PC-3 (cell line): ENCODE measurements at places on chromosomes 5 and 9.

DNA sequence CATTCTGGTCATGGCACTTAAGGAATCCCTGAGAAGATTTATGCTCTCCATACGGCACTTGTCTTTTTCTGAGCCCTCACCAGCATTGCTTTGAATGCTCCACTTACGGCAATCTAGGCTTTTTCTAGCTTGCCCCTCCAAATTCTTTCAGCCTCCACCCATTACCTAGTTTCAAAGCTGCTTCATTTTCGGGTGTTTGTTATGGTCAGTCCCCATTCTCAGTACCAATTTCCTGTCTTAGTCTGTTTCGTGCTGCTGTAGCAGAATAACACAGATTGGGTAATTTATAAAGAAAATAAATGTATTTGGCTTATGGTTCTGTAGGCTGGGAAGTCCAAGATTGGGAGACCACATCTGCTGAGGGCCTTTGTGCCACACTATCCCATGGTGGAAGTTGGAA lies 42.0 kb downstream of the ARHGEF28 start:
- no peak for DNase-seq

- DNase-seq, result no peak
Observed at GRCh38 chr9:1532171-1532570, 482.0 kb downstream of the DMRT2 start.

- DNase-seq, result no peak
Observed at GRCh38 chr5:89246864-89247263, 363.9 kb upstream of the MEF2C start.

GRCh38 chr5:43101491-43101890 lies 19.2 kb upstream of the ZNF131 start:
- no peak for DNase-seq

DNA sequence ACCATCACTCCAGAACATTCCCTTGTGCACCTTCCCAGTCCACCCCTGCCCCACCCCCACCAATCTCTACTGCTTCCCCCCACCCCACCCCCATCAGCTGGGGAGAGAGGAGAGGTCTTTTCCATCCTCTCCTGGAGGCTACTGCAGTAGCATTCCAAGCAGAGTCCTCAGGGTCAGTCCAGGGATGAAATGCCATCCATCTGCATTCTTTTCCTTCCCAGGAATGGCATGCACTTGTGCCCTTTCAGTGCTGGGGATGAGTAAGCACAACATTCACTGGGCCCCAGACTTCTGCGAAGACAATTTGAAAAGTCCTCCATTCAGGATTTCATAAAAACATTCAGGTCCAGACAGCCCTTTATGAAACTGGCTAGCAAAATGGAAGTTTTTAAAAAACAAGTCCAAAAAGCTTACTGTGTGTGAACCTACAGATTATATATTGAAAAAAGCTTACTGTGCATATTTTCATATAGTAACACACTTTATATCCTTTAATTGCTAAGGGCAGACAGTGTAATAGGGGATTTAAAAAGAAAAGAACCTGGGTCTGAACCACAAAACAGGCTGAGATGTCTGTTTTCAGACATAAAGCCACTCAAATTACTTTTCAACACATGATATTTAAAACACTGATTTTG lies 50.0 kb upstream of the GOLPH3 start:
- DNase-seq, result peak; percentile 58

- DNase-seq, result no peak
Observed at GRCh38 chr5:14967166-14967565, 95.6 kb upstream of the ANKH start.

DNA sequence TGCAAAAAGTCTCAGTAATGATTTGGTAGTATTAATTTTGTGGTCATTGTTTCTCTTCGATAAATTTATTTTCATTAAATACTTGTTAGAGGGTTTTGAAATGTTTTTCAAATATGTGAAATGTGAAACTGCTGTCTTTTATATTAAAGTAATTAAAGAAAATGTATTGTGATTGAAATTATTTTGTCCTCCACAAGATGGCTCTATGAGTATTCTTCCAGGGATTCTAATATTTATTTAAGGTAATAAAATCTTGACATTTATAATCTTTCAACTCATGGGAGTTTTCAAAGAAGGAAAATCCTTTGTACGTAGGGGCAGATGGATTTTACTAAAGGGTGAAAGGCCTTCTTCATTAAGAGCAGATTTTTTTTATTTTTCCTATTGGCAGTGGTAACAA lies 19.3 kb downstream of the ISOC1 start:
- DNase-seq, result peak; percentile 16

GRCh38 chr5:116992681-116993080 lies 418.1 kb upstream of the SEMA6A start:
- no peak for DNase-seq

DNA sequence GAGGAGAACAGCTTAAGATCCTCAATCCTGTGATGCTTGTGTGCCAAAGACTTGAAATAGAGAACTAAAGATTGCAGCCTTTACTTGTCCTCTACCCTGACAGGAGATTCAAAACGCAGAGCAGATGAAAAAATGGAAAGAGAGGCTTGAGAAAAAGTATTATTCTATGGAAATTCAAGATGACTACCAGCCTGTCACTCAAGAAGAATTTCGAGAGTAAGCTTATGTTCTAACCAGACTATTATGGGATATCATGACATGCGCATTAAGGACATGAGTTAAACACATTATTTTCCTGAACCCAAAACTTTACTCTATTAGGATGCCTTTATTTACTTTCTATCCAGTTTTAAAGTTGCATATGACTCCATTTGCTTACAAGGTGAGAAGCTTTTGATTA lies 46.4 kb downstream of the PKD2L2 start:
- no peak for DNase-seq

- DNase-seq, result no peak
Observed at GRCh38 chr5:78905084-78905938, 79.8 kb downstream of the ARSB start.

- no peak for DNase-seq
Observed at GRCh38 chr9:111474385-111474784, 9.8 kb downstream of the ECPAS start.

DNA sequence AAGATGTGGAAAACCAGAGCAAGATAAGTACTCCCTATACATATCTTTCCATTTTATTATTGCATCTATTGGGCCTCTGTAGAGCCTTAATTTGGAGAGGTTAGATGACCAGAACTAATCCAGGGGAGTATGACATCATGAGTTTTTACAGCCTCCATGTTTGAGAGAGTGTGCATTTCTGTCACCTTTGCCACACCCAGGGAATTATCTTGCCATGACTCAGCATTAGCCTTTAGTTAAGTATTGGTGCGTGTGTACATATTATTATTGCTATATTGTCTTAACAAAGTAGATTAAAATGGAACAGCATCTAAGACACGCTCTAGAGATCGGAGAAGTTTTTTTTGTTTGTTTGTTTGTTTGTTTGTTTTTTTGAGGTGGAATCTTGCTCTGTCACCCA lies 27.6 kb downstream of the DIMT1 start:
- peak; percentile 58 for DNase-seq

GRCh38 chr5:128630121-128630520 lies 92.1 kb upstream of the FBN2 start:
- no peak for DNase-seq

GRCh38 chr5:43425983-43426382 lies 13.8 kb upstream of the CCL28 start:
- DNase-seq, result peak; percentile 88

DNA sequence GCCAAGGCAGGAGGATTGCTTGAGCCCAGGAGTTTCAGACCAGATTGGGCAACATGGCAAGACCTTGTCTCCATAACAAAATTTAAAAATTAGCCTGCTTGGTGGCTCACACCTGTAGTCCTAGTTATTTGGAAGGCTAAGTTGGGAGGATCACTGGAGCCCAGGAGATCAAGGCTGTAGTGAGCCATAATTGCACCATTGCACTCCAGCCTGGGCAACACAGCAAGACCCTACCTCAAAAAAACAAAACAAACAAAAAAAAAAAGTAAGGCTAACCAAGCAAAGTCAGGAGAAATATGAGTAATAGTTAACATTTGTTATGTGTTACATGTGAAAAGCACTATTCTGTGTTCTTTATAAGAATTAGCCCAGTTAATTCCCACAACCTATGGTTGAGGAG lies 74.7 kb downstream of the FOXB2 start:
- DNase-seq, result no peak

GRCh38 chr5:124460642-124461041 lies 285.8 kb downstream of the ZNF608 start:
- DNase-seq, result no peak

DNA sequence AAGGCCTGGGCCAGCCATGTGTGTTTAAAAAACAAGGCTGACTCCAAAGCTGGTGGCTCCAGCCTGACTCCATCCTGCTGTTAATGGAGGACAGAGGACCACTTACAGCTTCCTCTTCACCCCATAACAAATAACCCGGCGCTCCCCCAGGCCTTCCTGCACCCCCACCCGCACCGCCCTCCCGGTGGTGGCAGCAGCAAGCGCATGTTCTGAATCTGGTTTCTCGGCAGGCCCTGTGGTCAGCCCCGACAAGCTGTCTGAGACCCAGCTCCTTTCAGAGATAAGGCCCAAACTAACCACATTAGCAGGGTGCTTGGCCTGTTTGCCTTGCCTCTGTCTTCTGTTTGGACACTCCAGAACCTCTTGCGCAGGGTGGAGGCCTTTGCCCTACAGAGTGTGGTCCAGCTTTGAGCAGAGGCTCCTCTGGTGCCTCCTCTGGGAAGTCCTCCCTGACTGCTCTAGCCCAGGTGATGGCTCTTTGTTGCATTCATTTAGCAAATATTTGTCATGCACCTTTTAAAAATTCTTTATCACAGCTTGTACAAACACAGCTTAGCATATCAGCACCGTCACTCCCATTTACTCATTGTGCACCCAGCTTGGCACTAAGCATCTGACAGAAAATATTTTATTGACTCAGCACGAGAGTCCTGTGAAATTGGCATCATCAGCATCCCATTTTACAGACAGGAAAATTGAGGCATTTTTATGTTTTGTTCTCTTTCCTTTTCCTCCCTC lies 78.4 kb downstream of the NDFIP1 start:
- peak; percentile 48 for DNase-seq

GRCh38 chr9:121345070-121345469 lies 25.0 kb downstream of the STOM start:
- DNase-seq, result no peak

DNA sequence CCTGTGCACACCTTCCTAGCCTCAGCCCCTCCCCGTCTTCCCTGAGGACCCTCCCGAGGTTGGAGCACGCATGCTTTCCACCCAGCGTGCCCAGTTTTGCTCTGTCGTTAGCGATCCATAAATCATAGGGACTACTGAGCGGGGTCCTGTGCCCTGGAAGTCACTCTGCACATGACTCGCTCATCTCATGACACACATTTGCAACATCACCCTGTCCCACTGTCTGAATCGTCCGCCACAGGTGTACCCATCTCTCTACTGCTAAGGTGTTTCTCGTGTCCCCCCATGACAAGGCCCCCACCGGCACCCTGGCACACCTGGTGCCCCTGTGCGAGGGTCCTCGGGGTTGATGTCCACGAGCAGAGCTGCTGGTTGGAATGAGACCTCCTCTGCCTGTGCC lies 69.0 kb upstream of the BARHL1 start:
- no peak for DNase-seq

DNA sequence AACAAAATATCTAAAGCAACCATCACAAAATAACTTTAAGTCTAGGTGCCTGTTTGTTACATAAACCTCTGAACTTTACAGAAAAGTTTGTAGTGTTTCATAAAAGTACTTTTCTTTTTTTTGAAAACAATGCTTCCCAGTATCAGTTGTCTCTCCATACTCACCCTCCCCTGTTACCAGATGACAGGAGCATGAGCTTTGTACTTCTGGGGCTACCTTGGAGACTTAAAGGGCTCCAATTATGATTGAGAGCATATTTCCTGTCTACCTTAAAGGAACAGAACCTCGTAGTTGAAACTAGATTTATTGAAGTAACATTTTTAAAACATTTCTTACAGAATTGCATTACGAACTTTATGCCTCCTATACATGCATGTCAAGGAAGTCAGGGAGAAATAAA lies 55.4 kb upstream of the PPP1R2B start:
- no peak for DNase-seq

- DNase-seq, result no peak
Observed at GRCh38 chr5:9464478-9464877, 81.4 kb downstream of the SEMA5A start.

- DNase-seq, result no peak
Observed at GRCh38 chr9:117624106-117624505, 80.1 kb upstream of the TLR4 start.

GRCh38 chr5:81417052-81417451 lies 23.1 kb upstream of the ACOT12 start:
- DNase-seq, result no peak

DNA sequence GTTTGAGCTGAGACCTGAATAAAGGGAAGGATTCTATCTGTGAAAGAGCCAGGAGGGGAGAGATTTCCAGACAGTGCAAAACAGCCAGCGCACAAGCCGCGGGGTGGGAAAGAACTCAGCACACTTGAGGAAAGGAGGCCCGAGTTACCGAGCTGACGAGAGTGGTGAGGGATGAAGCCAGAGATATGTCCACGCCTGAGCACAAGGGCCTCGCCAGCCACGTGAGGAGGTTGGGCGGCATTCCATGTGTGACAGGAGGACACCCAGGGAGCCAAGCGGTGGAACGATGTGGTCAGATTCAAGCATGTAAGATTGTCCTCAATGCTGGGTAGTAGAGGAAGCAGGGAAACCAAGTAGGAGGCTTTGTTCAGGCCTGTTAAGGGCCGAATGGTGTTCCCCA lies 17.0 kb upstream of the SFXN1 start:
- no peak for DNase-seq

GRCh38 chr9:14783358-14783757 lies 60.8 kb upstream of the CER1 start:
- no peak for DNase-seq

DNA sequence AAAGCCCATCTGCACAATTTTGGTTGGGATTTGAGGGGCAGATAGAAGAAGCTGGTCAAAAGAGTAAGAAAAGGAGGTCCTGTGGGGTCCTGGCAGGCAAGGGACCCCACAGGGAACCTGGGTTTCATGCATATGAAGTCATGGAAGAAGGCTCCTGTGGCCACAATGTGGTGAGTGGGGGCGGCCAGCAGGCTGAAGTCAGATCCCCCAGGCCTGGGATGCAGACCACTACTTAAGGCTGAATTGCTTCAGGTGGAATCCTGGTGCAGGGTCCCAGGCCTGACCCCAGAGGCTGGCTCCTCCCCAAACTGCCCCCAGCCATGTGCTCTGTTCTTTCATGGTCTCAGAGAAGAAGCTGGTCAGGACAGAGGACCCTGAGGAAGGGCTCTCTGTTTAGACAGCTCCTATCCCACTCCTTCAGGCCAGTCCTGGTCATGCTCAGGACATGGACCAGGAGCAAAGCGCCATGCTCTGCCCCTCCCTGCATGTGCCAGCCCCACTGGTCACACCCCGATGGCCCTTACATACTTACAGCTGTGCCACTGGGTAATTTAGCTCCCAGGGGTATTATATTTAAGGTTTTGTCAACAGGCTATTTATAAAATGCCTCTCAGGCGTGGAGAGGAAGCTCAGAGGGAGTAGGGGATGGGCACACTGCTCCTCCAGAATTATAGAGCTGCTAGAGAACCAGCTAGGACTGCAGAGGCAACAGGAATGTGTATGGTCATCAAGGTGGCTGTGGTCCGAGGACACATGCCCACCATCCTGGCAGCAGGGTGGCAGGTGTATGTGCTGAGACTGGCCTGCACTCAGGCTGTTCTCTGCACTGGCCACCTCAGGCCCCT lies 33.4 kb downstream of the C5orf15 start:
- DNase-seq, result no peak
